Spleen (tissue), 13 donors: ENCODE measurements at places on chromosomes 3 and 15. TPM values are rescaled to one million over a fixed set of nuclear protein-coding genes. Genes with fewer than 3 reads are reported as not detected.

The CSK gene
- 121 TPM for total RNA-seq

The CELSR3 gene
- 2.3 TPM for total RNA-seq

The A4GNT gene
- not detected for total RNA-seq

The AMIGO3 gene
- not detected for total RNA-seq

The LRRIQ4 gene
- 0.27 TPM for total RNA-seq

The CRYGS gene
- 6.4 TPM for total RNA-seq

DNA sequence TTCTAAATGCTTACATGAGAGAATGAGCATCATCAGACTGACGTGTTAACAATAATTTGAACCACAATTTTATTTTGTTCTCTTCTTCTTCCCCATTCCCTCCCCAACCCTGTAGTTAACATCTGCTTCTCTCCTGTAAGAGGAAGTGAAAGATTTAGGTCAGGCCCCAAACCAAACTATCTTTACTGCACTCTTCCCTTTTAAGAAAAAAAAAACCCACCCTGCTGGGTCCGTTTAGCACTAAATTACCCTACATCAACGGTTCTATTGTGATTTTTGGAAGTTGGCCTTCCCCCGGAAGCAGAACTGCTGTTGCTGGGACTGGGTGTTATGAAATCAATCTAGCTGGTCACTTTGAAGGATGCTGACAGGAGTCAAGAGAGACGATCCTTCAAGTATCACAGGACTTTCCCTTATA lies 49.4 kb downstream of the NFKBIZ start:
- DNase-seq: no peak
- H3K36me3 ChIP-seq: no peaks in the 10 kb centered on the region
- H3K27me3 ChIP-seq: no peaks in the 10 kb centered on the region

DNA sequence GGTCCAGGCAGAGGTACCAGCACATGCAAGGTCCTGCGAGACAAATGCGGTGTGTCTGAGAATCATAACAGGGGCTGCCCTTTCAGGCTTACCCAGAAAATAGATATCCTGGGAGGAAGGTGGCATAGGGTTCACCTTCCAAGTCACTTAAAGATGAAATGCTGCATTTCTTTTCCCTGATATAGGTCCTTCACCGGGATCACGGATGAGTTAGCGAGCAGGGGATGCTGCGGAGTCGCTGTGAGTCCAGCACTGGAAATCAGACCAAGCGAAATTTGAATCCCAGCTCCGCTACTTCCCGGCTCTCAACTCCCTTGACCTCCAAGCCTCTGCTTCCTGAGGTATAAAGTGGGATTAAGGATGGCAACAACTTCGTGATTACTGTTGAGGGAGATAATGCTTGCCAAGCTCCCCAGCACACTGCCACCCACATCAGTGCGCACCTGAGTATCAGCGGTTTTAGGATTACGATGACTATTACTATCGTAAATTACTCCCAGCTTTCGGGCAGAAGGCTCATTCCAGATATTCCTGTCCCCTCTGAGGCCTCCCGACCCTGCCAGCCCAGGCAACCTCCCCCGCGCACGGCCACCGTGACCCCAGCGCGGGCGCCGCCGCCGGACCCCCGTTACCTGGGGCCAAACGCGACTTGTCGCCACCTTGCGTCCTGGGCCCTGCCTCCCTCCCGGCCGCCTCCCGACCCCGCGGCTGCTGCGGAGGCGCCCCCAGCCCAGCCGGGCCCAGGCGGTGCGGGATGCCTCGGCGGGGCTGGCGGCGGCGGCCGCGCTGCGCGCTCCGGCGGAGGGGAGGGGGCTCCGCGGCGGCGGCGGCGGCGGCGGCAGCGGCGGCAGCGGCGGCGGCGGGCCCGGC lies 589 bp upstream of the GPR27 start:
- H3K27me3 ChIP-seq: peaks cover 26% of the 10 kb centered on the region
- H3K4me3 ChIP-seq: peak overlapping the region; percentile 50
- DNase-seq: no peak
- peaks cover 30% of the 10 kb centered on the region for H3K4me1 ChIP-seq

- no peaks in the 10 kb centered on the region for H3K27me3 ChIP-seq
- no peaks in the 10 kb centered on the region for H3K36me3 ChIP-seq
- peaks cover 15% of the 10 kb centered on the region for H3K4me1 ChIP-seq
- no peak for DNase-seq
- no peak overlapping the region for H3K27ac ChIP-seq
- no peak overlapping the region for H3K4me3 ChIP-seq
Observed at GRCh38 chr3:156659260-156659659, 15.1 kb upstream of the TIPARP start.

DNA sequence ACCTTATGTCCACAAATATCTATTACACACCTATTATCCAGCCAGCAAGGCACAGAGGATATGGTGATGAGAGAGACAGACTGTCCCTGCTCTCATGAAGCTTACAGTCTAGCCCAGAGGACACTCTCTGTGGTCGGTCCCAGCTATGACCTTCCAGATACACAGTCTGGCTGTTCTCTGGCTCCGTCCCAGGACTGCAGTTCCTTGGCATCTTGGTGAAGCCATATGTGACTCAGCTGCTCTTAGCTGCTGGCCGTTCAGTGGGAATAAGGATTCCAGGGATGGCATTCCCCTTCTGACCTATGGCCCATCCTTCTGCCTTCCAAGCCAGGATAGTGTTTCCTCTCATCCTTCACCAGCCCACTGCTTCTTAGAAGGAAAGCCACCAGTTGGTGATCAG lies 30.8 kb downstream of the MEX3B start:
- H3K27me3 ChIP-seq: no peaks in the 10 kb centered on the region
- H3K36me3 ChIP-seq: no peaks in the 10 kb centered on the region
- DNase-seq: no peak
- no peak overlapping the region for H3K4me3 ChIP-seq
- no peak overlapping the region for H3K27ac ChIP-seq

DNA sequence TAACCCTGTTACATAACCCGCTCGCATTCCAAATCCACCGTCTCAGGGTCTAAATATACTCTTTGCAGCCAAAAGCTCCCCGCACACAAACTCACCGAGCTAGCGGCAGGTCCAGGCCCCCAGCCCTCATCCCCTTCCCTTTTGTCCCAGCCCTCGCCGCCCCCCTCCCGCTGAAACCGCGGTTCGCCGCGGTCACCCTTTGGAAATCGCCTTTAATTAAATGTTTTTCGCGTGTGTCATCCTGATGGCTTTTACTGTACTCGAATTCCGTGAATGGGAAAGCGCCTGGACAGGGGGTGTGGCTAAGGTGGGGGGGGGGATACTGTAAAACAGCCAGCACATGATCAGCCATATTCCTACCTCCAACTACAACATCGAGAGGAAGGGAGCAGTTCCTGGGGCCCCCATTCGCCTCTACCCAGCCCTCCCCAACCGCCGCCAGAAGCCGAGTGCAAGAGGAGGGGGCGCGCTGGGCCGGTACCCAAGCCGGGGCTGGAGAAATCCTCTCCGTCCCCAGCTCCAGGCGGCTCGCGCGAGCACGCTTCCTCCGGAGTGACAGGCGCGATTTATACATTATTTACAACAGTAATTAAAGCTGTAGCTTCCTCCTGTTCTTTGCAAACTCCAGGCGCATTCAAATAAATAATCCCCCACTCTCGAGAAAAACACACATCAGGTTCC lies 1.7 kb downstream of the RORA start:
- H3K4me3 ChIP-seq: peak overlapping the region; percentile 54
- H3K27ac ChIP-seq: peak overlapping the region; percentile 18
- H3K36me3 ChIP-seq: no peaks in the 10 kb centered on the region
- peaks cover 56% of the 10 kb centered on the region for H3K27me3 ChIP-seq
- no peak for DNase-seq

DNA sequence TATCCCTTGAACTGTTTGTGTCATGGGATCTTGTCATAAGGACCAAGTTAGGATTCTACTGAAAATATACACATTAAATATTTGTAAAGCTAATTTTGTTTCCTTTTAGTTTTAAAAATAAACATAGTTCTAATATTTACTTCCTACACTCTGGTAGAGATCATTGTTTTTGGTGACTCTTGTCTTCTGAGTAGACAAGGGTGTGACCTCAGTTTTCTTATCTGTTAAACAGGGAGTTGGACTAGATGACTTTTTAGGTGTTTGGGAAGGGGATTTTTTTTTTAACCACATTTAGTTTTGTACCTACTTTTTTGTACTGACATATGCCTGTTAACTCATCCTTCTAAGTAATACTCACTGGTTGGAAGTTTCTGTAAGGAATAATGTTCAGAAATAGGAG lies 30.8 kb downstream of the PLS1 start:
- no peaks in the 10 kb centered on the region for H3K36me3 ChIP-seq
- H3K27me3 ChIP-seq: no peaks in the 10 kb centered on the region
- no peaks in the 10 kb centered on the region for H3K4me1 ChIP-seq
- no peak overlapping the region for H3K27ac ChIP-seq
- no peak for DNase-seq
- no peak overlapping the region for H3K4me3 ChIP-seq

GRCh38 chr3:195059471-195060216 lies 211.3 kb downstream of the XXYLT1 start:
- no peak overlapping the region for H3K4me3 ChIP-seq
- no peak for DNase-seq
- no peaks in the 10 kb centered on the region for H3K36me3 ChIP-seq

DNA sequence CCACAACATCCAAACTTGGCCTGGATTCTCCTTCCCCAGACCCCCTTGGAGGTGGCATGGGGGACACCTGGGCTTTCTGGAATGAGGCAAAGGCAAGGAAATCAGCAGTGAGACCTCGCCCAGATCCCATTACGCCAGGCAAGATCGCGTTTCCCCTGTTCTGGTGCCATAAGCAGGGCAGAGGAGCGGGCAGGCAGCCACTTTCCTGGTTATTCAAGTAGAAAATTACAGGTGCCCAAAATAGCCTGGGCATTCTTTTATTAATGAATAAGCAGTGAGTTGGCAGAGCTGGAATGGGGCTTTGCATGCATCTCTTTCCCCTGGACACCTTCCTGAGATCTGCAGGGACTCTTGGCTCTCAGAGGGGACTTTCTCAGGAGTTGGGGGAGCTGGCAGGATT lies 31.5 kb upstream of the FAM107A start:
- DNase-seq: no peak
- no peaks in the 10 kb centered on the region for H3K27me3 ChIP-seq
- no peak overlapping the region for H3K27ac ChIP-seq
- no peaks in the 10 kb centered on the region for H3K36me3 ChIP-seq

DNA sequence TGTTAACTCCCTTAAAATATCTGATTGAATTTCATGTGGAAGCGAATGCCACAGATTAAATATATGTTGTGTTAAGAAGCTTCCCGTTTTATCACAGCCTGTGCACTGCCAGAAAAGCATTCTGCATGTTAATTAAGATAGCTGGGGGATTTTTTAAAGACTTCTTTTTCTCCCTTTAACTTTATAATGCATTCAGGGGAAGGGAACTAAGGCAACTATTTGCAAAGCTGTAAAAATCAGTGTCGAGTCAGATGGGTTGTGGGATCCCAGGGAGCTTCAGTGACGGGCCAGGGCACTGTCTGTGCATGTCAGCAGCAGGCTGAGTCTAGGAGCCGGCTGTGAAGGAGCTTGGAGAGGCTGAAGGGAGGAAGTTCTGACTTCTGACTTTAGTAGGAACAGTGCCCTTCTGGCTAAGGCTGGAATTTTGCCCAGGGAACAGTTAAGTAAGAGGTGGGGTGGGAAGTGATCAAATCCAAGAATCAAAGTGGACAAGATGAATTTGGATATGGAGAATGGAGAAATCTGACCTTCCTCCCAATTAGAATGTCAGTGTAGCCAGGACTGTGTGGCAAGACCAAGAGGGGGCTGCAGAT lies 77.7 kb downstream of the ABHD5 start:
- H3K4me1 ChIP-seq: peaks cover 44% of the 10 kb centered on the region
- peak overlapping the region; percentile 71 for H3K27ac ChIP-seq
- DNase-seq: no peak
- no peak overlapping the region for H3K4me3 ChIP-seq
- H3K36me3 ChIP-seq: no peaks in the 10 kb centered on the region

- H3K4me3 ChIP-seq: peak overlapping the region; percentile 40
- H3K4me1 ChIP-seq: no peaks in the 10 kb centered on the region
Observed at GRCh38 chr3:151460228-151460627, 633 bp downstream of the IGSF10 start.

GRCh38 chr3:100521439-100521845 lies 29.0 kb downstream of the TMEM45A start:
- no peaks in the 10 kb centered on the region for H3K4me1 ChIP-seq
- no peak for DNase-seq
- no peak overlapping the region for H3K4me3 ChIP-seq
- H3K27me3 ChIP-seq: no peaks in the 10 kb centered on the region

DNA sequence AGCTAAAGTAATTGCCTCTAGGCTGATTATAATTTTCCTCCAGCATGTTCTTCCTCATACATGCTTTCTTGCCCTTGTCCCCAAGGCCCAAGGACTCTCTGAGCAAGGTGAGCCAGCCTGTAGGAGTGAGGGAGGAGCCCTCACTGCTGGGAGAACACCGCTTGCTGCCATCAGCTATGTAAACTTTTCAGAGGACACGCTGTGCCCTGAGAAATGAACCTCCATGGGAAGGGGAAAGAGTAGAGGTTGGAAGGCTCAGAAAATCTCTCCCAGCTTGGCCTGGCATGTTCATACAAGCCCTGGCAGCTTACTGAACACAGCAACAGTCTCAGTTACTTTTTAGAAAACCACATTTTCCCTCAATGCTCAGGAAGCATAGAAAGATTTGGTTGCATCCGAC lies 103.0 kb upstream of the SLC24A5 start:
- H3K27me3 ChIP-seq: no peaks in the 10 kb centered on the region
- H3K4me3 ChIP-seq: no peak overlapping the region
- no peaks in the 10 kb centered on the region for H3K36me3 ChIP-seq
- no peak overlapping the region for H3K27ac ChIP-seq

DNA sequence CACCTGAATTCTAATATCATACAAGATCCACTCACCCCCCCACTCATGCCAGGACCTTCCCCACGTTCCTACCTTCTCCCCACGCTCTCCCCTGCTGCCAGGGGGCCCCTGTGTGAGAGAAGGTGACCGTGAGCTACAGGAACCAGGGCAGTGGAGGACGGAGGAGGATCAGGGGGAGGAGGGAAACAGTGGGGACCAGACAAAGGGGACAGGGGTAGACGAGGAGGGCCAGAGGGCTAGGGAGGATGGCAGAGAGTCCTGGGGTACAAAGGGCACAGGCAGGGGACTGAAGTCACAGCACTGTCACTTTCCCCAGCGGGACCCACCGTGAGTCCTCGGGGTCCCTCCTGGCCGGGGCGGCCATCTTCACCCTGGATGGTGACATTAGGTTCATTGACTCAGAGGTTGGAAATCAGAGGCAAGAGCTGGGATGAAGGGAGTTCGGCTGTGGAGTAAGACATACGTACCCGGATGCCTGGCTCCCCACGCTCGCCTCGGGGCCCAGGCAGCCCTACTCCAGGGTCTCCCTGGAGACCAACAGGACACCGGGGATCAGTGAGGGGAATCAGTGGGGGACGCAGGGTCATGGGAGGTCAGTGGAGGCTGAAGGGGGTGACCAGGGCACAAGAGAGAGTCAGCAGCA lies 6.3 kb upstream of the UCN2 start:
- no peak for DNase-seq
- peaks cover 12% of the 10 kb centered on the region for H3K4me1 ChIP-seq
- H3K4me3 ChIP-seq: no peak overlapping the region
- no peaks in the 10 kb centered on the region for H3K27me3 ChIP-seq
- no peaks in the 10 kb centered on the region for H3K36me3 ChIP-seq

- H3K4me1 ChIP-seq: no peaks in the 10 kb centered on the region
- no peaks in the 10 kb centered on the region for H3K27me3 ChIP-seq
- no peak overlapping the region for H3K4me3 ChIP-seq
- H3K27ac ChIP-seq: no peak overlapping the region
Observed at GRCh38 chr3:187498211-187498724, 130.1 kb downstream of the RTP4 start.
